ENCODE measurements at places on chromosomes 3 and 15.

- no peak for DNase-seq
These were observed 54.1 kb upstream of the GSK3B start for GRCh38 chr3:120148187-120148949.

DNA sequence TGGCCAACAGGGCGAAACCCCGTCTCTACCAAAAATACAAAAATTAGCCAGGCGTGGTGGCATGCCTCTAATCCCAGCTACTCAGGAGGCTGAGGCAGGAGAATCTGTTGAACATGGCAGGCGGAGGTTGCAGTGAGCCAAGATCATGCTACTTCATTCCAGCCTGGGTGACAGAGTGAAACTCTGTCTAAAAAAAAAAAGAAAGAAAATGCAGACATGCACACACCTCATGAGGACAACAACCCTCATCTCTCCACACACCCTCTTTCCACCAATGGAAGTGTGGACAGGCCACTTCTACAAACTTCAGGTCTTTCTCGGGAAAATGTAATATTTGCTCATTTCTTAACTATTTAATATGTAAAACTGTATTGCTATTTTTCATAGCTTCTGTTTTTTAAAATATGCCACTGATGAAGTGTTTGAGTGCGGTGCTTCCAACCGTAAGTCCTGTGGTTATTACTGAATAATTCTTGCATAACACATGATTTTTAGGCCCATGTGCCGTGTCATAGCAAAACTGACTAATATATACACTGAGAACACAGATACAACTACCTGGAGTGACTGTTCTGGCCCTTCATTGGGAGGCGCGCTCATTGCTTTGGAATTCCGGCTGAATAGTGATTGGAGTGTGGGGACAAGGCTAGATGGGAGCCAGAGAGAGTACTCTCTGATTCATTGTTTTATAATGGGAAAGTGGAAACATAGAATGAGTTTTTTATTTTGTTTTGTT is 23.1 kb downstream of the LRRC31 start:
- no peak for DNase-seq

DNA sequence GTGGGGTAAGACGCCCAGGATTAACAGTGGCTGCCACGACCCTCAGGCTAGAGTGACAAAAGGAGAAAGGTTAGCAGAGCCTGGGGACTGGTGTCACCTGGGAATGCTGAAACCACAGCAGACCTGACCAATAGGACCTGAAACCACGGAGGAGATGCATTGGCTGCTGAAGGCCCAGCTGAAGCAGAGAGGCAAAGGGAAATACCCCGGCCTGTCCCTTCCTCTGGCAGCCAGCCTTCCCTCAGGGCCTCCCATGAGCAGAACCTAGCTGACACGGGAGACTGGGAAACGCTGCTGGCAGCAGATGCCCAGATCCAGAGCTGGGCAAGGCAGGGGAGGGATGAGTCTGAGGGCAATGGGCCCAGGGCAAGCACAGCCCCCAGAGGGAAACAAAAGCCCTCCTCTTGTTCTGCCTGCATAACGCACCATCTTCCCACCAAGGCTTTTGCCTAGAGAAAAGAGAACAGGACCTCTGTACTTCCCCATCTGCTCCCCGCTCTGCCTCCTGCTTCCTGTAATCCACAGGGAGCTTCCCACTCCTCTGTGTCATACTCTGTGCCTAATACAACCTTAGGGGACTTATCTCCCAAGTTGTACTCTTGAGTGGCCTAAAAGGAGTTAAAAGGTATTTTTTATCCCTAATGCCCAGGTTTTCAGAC is 216.2 kb downstream of the ABHD5 start:
- DNase-seq = no peak

DNA sequence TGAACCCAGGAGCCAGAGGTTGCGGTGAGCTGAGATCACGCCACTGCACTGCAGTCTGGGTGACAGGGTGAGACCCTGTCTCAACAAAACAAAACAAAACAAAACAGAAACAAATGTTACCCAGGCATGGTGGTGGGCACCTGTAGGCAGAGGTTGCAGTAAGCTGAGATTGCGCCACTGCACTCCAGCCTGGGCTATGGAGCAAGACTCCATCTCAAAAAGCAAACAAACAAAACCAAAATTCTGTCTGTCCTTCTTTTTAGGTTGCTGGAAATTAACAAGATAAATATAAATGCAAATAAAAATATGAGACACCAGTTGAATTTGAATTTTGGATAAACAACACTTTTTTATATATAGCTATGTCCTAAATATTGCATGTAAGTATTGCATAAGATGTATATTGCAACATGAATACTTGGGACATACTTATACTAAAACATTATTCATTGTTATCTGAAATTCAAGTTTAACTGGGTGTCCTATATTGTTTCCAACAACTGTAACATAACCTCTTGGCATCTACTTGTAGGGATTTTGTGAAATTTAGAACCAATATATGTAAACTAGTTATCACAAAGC is 4.7 kb upstream of the CEP97 start:
- no peak for DNase-seq

GRCh38 chr15:57969355-57969754 is 96.2 kb downstream of the ALDH1A2 start:
- no peak for DNase-seq

DNA sequence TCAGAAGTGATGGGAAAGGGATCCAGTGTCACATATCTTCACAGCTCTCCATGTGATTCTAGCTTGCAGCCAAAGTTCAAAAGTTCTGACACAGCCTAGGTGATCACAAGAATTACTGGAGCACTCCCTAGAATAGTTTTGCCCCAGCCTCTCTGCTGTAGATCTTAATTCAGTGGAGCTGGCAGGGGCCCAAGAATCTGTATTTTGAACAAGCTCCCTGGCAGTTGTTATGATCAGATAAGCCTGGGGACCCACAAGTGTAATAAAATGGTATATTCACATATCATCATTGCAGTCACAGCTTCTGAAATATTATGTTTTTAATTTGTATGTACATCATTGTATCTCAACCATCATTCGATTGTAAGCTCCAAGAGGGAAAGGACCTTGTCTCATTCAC is 62.3 kb downstream of the NOX5 start:
- no peak for DNase-seq

DNA sequence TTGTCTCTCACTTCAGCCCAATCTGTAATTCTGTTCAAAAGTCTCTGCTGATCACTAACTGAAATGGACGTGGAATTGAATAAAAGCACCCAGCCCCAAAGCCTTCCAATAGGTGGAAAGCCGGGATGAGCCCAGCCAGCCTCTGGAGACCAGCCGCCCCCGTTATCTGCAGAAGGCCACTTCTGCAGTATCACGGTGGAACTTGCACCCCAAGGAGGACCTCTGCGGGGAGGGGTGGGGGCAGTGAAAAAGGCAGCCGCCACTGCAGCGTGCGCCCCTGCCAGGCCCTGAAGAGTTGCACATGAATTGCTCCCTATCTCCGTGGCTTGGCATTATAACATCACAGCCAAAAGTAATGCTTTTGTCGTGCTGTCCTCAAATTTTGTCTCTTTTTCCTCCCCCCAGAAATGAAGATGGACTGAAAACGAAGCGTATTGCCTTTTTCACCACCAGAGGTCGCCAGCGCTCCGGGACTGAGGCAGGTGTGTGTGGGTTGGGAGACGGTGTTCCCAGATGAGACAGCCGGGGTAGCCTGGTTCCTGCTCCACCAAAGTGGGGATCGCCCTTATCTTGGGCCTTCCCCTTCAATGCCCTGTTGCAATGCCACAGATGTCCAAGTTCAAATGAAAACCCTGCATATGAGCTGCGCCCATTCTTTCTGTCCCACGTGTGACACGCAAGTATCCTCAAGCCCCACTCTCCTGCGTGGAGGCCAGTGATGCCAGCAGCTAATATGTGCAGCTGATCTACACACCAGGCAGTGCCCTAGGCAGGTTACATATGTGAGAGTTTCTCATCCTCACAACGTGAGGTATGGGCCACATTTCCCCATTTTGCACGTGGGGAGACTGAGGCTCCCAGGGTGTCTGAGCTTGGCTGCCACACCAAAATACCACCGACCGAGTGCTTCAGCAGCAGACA is 96.0 kb downstream of the LRRK1 start:
- peak; percentile 17 for DNase-seq
